ENCODE measurements at places on chromosomes 2 and 18. TPM values are rescaled to one million over a fixed set of nuclear protein-coding genes. Genes with fewer than 3 reads are reported as not detected.

CYP1B1 gene
- 29.9 TPM for total RNA-seq

MYOM1 gene
- 0.02 TPM for total RNA-seq

SCN2A gene
- total RNA-seq: 0.64 TPM

RAX gene
- not detected for total RNA-seq

RBM44 gene
- not detected for total RNA-seq

FMNL2 gene
- total RNA-seq: 7.7 TPM

RDH14 gene
- 19.8 TPM for total RNA-seq

GALNT13 gene
- 12.8 TPM for total RNA-seq

BOLL gene
- not detected for total RNA-seq

HOXD9 gene
- 2.1 TPM for total RNA-seq

ZEB2 gene
- 17.0 TPM for total RNA-seq

HAAO gene
- not detected for total RNA-seq

PAIP2B gene
- total RNA-seq: 1.7 TPM

SERPINB12 gene
- not detected for total RNA-seq

SCYGR4 gene
- total RNA-seq: not detected

KLHL41 gene
- total RNA-seq: not detected

SH3RF3 gene
- total RNA-seq: 0.45 TPM

TXNDC2 gene
- 0.29 TPM for total RNA-seq

GKN1 gene
- total RNA-seq: not detected

ERBB4 gene
- total RNA-seq: 0.04 TPM

TEKT4 gene
- not detected for total RNA-seq

RUFY4 gene
- total RNA-seq: not detected

RNF152 gene
- total RNA-seq: 4.8 TPM

AGXT gene
- not detected for total RNA-seq

DQX1 gene
- not detected for total RNA-seq

SCN3A gene
- 1.3 TPM for total RNA-seq

ARHGEF4 gene
- total RNA-seq: 1.4 TPM

PLGLB2 gene
- 1.5 TPM for total RNA-seq

CPO gene
- 0.39 TPM for total RNA-seq

SCN1A gene
- not detected for total RNA-seq

ADD2 gene
- total RNA-seq: 16.3 TPM

ADGRF3 gene
- total RNA-seq: 0.02 TPM

C2orf66 gene
- not detected for total RNA-seq

ITM2C gene
- total RNA-seq: 85.8 TPM

ING5 gene
- 21.8 TPM for total RNA-seq

GAREM2 gene
- total RNA-seq: not detected

EDAR gene
- not detected for total RNA-seq

MEP1B gene
- total RNA-seq: not detected

TIGD1 gene
- total RNA-seq: 4.8 TPM

THSD7B gene
- 0.35 TPM for total RNA-seq

PRKAG3 gene
- not detected for total RNA-seq

RPL37A gene
- total RNA-seq: 2,054 TPM

ARHGEF33 gene
- total RNA-seq: not detected

CIB4 gene
- not detected for total RNA-seq

STK11IP gene
- total RNA-seq: 5.4 TPM

MSTN gene
- not detected for total RNA-seq

FAM228A gene
- not detected for total RNA-seq
